CD8-positive, alpha-beta memory T cell (primary cell): ENCODE measurements at places on chromosomes 6 and 20.

DNA sequence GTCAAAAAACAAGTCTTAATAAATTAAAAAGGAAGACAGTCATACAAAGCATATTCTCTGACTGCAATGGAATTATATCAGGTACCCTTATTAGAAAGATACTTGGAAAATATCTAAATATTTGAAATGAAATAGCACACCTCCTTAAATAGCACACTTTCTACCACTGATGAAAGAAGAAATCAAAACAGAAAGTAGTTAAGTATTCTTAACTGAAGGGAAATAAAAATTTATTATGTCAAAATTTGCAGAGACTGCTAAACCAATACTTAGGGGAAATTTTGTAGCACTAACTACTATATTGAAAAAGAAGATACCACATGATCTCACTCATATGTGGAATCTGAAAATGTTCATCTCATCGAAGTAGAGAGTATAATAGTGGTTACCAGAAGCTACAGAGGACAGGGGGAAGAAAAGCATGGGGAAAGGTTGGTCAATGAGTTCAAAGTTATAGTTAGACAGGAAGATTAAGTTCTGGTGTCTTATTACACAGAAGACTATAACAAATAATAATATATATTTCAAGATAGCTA lies 112.2 kb downstream of the ASCC3 start:
- DNase-seq: no peak

- no peak for DNase-seq
These were observed 868.3 kb upstream of the FLRT3 start for GRCh38 chr20:15205719-15206118.

- DNase-seq: peak; percentile 16
These were observed 3.9 kb downstream of the PTPRK start for GRCh38 chr6:128516514-128516898.

GRCh38 chr20:63394069-63394919 lies 33.1 kb upstream of the CHRNA4 start:
- DNase-seq: no peak

DNA sequence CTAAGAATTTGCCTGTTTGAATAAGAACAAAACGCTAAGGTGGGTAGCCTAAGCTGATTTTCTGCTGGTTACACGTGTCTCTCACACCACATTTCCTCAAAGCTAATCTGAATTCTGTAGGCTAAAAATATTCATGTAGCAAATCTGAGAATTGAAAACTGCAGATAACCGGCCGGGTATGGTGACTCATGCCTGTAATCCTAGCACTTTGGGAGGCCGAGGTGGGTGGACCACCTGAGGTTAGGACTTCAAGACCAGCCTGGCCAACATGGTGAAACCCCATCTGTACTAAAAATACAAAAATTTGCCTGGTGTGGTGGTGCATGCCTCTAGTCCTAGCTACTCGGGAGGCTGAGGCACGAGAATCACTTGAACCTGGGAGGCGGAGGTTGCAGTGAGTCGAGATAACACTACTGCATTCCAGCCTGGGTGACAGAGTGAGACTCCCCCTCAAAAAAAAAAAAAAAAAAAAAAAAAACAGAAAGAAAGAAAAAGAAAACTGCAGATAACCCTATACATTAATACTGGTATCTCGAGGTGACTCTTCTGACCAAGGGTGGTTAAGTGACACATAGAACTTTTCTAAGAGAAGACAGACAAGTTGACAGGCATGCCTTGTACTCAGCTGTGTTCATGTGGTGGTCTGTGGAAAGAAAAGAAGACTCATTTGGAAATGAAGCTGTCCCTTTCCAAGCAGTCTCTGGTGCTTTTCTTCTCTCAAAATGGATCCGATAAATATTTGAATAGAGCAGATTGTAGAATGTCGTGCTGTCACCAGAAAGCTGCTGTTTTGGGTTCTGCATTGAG lies 24.7 kb upstream of the ASXL1 start:
- no peak for DNase-seq

- DNase-seq: no peak
These were observed 14.3 kb upstream of the ZC3H12D start for GRCh38 chr6:149499066-149499465.

DNA sequence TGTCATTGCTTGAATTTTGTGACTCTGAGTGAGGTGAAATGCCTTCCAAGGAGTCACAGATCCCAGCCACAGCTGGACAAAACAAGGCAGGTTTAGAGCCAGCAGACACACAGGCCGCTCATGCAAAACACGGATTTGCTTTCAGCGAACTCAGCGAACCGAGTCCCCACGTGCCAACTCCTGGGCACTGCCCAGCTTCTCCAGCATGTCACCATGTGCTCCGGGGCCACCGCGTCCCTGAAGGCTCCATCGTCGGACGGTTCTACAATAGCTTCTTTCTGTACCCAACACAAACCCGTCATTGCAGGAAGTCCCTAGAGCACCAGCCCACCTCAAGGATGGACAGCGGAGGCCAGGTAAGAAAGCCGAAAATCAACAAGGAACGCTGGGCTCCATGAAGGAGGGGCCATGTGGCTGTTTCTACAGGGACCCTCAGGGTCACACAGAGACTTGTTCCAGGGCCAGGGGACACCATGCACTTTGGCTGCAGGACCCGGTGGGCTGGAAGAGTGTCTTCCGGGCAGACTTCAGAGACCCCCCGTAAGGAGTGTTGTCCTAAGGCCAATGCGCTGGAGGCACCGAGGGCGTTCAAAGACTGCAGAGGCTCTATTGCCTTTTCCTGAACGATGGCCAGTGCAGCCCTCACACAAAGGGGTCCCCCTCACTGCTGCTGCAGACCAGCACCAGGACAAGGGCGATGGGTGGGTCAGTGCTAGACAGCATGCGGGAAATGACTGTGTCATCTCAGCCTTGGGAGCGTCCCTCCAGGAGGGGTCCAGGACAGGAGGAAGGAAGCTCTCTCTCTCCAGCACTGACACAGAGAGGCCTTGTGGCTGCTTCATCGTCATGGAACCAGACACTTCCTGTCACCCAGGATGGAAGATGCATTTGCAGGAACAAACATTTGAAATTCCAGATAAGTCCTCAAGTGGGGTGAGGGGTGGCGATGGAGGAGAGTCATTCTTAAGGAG lies 19.8 kb downstream of the DACT2 start:
- no peak for DNase-seq

- DNase-seq: no peak
These were observed 21.1 kb downstream of the RTN4IP1 start for GRCh38 chr6:106608080-106608668.

GRCh38 chr6:154458565-154459470 lies 51.7 kb downstream of the CNKSR3 start:
- DNase-seq: no peak

- DNase-seq: no peak
These were observed 30.0 kb downstream of the VSTM2L start for GRCh38 chr20:37932919-37933318.

GRCh38 chr20:55415567-55416142 lies 589.7 kb downstream of the CBLN4 start:
- DNase-seq: no peak

- DNase-seq: peak; percentile 23
These were observed 197.6 kb upstream of the SASH1 start for GRCh38 chr6:148144917-148145521.

DNA sequence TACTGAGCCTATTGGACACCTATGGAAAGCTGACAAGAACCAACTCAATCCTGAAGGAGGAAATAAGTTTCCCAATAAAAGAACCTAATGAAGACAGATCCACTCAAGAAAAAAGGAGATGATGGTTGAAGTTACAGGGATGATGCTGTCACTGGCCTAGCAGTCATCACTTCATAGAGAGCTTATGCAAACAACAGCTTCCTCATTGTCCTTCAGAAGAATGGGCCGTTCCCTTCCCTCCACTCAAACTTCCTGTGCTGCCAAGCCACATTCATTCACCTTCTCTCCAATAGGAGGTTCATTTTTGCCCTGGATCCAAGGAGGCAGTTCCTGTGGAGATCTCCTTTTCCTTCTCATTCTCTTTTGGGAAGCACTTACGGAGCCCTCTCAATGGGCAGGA lies 13.8 kb upstream of the PM20D2 start:
- DNase-seq: no peak

GRCh38 chr6:98487612-98488011 lies 346.8 kb upstream of the POU3F2 start:
- no peak for DNase-seq

DNA sequence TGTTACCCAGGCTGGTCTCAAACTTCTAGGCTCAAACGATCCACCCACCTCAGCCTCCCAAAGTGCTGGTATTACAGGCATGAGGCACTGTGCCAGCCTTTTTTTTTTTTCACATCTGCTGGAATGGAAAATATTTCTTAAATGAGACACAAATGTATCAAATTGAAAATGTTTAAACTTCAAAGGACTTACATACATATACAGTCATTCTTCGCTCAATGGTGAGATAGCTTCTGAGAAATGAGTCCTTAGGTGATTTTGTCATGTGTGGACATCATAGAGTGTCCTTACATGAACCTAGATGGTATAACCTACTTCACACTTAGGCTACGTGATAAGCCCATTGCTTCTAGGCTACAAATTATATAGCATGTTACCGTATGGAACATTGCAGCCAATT lies 43.1 kb downstream of the MICA start:
- DNase-seq: no peak

GRCh38 chr6:88143421-88144157 lies 22.6 kb downstream of the CNR1 start:
- DNase-seq: no peak

DNA sequence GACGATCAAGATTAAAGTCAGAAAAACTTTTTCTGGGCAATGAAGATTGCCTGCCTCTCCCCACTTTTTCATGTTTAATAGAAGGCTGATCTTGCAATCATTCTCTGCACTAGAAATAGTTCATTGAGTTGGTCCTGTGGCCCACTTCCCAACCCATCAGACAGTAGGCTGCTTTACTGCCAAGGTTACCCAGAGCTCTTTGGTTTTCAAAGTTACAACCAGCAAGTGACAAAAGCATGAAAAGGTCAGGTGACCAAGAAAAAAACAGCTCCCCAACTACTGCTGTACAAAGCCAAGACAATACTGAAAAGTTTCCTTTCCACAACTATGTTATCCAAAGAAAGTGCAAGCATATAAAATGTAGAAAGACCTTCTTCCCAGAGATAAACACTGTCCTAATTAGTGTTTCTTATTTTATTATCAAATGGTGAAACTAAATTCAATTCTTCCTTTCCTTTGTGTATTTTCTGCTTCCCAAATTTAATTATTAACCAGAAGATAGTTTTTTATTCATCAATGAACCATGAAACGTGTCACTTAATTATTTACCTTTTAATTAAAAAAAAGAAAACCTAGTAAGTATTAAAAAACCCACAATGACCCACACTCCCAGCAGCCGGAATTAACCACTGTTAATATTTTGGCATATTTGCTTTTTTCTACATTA lies 16.6 kb downstream of the DNAAF9 start:
- DNase-seq: no peak

- no peak for DNase-seq
These were observed 5.2 kb downstream of the C20orf204 start for GRCh38 chr20:64041040-64041780.

DNA sequence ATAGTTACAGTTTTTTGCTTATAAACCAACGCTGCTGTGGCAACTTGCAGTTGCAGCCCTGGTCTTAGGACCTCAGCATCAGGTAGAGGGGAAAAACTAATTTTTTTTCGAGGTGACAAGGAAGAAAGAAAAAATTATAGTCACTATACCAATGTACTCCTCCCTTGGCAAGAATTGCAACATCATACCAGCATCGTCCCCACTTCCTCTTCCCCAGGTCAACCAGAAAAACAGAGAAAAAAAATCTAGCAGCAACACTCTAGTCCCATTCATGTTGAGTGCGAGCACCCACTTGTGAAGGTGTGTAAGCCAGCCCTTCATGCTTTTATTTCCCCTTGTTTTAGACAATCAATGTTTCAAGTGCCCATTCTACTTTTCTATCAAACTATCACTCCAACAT lies 13.1 kb upstream of the DCBLD1 start:
- no peak for DNase-seq

GRCh38 chr20:3929713-3930060 lies 40.5 kb downstream of the PANK2 start:
- DNase-seq: no peak

DNA sequence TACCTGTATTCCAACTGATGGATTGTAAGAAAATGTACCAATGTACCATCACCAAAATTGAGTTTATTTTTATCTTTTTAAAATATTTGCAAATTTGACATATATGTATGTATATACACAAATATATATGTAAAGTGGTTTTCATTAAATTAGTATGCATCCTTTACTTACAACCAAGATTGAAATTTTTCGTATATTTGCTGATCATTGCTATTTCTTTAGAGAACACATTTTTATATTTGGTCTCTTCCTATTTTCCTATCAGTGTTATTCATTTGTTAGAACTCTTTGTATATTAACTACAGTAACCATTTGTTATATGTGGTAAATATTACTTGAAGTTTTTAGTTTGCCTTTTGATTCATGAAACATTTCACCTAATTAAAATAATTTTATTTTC lies 74.2 kb downstream of the MTFR2 start:
- DNase-seq: no peak

DNA sequence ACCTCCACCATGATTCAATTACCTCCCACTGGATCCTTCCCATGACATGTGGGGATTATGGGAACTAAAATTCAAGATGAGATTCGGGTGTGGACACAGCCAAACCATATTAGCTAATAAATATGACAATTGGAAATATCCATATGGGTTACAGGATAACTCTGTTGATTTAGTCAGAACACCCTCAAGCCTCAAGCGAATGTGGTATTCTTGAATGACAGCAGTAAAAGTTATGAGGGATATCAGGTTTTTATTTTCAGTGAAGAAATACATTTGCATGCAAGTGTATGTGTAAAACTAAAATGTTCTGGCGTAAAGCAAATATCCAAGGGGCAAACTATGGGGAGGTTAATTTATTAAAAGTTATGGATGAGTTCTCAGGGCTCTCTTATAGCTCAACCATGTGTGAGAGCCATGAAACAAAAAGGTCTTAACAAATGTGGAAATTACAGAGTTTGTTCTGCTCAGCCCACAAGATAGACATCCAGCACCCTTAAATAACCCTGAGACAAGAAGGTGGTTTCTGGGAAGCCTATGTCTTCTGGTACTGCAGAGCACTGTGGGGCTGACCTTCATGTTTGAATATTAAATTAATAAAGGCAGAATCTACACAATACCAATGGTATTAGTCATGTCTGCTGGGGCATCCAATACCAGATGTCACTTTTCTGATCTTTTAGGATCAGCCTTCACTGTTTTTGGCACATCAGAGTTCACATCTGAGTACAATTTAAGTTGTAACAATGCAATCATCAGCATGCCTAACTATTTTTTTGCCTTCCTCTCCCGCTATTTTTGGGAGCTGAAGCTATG lies 370.5 kb upstream of the RSPO3 start:
- DNase-seq: no peak

DNA sequence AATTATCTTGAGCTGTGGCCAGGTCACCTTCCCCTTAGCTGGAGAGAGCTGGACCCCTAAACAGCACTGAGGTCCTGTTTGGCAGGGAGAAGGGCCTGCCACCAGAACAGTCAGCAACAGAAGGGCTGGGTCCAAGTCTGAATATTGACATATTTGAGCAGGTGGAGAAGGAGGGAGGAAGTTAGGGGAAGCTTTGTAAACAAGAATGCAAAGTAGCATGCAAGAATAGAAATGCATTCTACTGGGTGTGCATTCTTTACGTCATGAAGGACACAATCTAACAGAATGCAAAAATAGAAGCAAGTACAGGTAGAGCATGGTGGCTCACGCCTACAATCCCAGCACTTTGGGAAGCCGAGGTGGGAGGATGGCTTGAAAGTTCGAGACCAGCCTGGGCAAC lies 100.5 kb downstream of the QRSL1 start:
- DNase-seq: no peak

- DNase-seq: no peak
These were observed 100.7 kb downstream of the CDH26 start for GRCh38 chr20:60058879-60059278.

- no peak for DNase-seq
These were observed 482.9 kb upstream of the EYS start for GRCh38 chr6:66189915-66190314.
